ENCODE measurements at places on chromosomes 3 and 15.

- DNase-seq: no peak
These were observed 27.9 kb downstream of the MINDY4B start for GRCh38 chr3:150877303-150877702.

DNA sequence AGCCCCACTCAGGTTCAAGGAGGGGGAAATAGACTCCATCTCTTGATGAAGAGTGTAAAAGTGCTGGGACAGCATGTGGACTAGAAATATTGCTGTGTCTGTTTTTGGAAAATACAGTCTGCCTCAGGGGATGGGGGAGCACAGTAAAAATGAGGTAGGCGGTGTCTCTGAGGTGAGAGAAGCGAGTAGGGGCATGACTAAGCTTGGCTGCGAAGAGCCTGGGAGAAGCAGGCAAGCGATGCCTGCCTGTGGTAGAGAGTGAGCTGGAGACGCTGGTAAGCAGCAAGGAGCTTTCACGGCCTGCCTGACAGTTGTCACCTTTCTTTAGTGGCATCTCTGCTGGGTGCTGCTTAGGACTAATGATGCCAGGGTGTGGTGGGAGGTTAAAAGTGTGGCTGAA is 49.0 kb upstream of the DCLK3 start:
- no peak for DNase-seq

DNA sequence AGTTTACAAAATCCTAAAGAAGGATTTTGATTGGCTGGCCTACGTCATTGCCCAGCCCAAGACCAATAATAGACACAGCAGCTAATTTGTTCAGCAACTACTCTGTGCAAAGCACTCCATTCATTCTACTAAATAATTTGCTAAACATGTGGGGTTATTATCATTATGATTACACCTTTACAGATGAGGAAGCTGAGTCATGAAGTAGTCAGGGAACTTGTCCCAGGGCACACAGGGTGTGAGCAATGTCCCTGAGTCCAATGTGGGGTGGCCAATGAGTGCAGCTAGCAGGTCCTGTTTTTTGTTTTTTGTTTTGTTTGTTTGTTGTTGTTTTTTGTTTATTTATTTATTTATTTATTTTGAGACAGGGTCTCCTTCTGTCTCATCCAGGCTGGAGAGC is 183.6 kb downstream of the ABHD5 start:
- no peak for DNase-seq

GRCh38 chr3:100710261-100710968 is 1.1 kb downstream of the TFG start:
- peak; percentile 79 for DNase-seq

- no peak for DNase-seq
These were observed 710.6 kb downstream of the EDEM1 start for GRCh38 chr3:5898106-5898505.

DNA sequence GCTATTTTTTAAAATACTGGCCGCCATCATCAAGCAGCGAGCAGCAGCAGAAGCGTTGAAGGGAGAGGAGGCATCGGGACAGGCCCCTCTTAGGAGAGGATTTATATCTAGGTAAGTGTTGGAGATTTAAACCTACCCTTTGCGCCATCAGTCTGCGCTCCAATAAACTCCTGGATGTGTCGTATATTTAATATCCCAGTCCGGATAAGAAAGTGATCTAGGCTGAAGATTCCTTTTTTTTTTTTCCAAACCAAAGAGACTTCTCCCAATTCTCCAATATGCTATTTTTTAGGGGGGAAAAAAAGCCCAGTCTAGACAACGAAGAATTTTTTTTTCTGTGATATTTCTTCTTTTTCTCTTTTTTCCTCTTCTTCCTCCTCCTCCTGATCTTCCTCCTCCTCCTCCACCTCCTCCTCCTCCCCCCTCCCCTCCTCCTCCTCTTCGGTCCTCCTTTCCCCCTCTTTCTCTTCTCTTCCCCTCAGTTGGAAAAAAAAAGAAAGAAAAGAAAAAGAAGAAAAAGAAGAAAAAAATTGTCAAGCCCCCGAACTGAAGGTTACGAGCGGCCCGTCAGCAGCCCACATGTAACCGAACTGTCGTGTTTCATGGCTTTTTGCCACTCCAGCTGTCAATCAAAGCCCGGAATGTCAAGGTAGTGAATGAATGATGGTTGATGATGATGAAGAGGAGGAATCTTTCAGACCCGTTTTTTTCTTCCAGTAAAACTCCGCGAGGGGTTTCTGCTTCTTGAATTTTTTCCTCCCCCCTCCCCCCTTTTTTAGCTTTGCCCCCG is 835 bp downstream of the MEIS2 start:
- DNase-seq: no peak

DNA sequence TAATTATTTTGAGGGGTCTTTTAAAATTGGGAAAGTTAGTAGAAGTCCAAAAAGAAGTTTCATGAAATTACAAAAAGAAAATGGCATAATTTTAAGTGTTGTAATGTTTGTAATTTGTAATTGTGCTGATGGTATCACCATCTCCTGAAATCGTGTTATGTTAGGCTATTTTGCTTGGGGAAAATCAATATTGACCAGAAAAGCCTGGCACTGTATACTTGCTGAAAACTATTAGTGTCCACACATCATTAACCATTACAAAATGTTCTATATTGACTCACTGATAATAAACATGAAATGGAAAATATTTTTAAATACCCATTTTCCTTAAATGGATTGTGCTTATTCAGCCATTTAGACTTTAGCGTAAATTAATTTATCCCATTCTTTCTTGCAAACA is 40.3 kb upstream of the ZBED2 start:
- DNase-seq: no peak

DNA sequence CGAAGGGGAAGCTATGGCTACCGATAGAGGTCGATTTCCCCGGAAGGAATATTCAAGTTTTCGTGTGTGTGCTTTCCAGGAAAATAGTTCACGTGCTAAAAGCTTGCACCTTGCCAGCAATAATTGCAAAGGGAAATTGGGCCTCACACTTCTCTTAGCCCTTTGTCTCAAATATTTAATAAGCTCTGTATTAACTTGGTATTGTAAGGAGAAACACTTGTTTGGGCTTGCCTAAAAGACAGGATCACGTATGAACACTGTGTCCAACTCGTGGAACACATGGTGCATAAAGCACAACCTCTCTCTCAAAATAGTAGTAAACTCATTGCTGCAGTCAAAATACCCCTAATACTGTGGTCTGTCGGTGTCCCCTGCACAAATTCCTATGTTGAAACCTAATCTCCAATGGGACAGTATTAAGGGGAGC is 352 bp upstream of the TMF1 start:
- no peak for DNase-seq

DNA sequence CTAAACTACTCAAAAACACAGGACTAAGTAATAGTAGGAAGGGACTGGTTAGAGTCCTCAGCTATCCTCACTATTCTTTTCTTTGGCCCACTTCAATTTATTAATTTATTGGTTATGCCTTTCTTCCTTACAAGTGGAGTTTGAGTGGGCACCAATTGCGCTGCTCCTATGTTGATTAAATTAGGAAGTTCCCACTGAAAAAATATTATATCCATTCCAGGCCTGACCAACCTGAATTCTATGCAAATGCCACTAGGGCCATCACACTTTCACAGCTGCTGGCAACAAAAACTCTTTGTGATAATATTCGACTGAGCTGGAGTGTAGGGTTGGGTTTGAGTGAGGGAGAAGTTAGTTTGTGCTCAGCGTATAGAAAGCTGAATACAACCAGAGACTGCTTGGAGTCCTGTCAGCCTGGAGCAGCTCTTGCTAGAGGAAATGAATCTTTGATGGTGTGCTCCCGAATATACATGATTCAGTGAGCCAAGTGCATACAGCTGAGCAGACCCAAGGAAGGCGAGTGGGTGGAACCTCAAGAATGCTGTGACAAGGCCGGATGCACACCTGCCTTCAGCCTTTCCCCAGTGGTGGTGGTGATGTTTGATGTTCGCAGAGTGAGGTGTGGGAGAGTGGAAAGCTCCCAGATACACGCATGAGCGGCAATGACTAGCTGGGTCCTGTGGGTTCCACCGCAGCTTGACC is 1.5 kb downstream of the ARHGEF3 start:
- peak; percentile 84 for DNase-seq

DNA sequence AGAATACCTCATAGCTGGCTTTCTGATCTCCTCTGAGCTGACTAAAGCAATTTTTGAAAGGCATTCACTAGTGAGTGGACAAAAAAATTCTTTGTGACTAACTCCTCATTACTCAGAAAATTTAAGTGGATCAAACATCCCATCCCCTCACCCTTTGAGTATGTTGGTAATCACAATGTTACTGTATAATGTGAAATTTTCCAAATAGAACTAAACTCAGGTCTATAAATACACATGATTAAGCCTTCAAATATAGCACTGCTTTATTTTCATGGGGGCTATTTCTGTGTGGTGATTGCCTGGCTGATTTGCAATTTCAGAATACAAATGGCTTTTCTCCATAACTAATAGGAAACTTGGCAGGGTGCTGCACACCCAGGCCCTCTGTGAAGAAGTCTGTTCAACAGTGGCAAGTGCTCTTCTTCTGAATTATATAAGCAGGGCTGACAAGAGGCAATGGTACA is 45.9 kb upstream of the ACTC1 start:
- DNase-seq: no peak

DNA sequence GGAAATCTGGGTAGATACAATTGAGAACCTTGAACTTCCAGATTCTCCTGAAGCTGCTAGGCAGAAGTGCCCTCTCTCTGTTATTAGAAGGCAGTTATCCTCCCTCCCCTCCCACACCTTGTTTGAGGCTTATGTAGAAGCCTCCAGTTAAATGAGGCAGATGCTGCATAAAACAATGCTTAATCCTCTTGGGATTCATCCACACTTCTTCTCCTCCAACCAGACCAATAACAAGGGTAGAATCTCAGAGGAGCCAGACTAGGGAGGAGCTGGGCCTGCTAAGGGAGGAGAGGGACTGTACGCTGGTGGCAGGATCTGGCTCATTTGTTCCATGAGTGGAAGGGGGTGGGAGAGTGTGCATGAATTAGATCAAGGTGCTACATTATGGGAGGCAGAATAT is 88.3 kb upstream of the PRR23C start:
- DNase-seq: no peak

DNA sequence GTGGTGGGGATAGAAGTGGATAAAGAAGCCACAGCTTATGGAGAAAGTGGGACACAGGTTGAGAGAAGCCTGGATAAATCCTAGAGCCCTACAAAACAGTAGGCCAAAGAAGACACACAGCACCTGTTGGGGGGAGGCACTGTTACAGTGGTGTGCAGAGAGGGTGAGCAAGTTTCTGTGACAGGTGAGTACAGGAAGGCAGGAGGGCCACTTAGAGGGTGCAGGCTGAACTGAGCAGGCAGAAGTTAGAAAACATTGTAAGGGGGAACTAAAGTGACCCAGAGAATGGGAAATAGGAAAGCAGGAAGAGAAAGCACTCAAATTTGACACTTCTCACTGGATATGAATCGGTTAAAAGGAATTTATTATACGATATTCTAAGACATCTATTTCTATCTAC is 146.1 kb upstream of the TMCO5A start:
- no peak for DNase-seq

GRCh38 chr3:120678984-120679383 is 3.1 kb downstream of the HGD start:
- DNase-seq: no peak

DNA sequence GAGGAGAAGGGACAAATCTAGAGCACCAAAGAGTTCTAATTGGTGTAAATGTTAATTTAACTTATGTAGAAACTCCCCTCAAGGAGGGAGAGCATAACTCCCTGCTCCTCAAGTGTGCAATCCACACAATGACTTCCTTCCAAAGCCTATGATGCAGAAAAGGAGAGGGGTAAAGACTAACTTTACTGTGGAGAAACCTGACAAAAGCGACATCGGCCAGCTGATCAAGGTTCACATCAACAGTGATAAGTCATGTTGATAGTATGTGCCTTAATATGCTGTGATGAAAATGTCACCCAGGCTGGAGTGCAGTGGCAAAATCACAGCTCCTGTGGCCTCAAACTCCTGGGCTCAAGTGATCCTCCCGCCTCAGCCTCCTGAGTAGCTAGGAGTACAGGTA is 76.5 kb downstream of the TFDP2 start:
- DNase-seq: no peak

- no peak for DNase-seq
These were observed 61.4 kb upstream of the GOLGA8B start for GRCh38 chr15:34644851-34645250.

GRCh38 chr15:27481768-27482167 is 510.8 kb downstream of the GABRG3 start:
- no peak for DNase-seq

DNA sequence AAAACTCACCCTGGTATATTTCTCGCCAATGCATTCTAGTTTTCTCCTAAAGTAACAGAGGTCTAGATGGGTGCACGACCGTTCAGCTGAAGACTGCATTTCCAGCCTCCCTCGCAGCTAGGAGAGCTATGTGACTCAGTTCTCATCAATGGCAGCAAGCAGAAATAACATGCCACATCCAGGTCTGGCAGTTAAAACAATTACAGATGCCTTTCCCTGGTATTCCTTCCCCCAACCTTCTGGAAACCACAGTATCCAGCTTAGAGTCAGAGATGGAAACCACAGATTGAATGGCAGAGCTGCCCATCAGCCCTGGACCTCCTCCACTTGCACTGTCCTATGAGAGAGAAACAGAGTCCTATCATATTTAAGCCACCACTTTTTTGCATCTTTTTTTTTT is 4.8 kb downstream of the HAPLN3 start:
- DNase-seq: no peak

DNA sequence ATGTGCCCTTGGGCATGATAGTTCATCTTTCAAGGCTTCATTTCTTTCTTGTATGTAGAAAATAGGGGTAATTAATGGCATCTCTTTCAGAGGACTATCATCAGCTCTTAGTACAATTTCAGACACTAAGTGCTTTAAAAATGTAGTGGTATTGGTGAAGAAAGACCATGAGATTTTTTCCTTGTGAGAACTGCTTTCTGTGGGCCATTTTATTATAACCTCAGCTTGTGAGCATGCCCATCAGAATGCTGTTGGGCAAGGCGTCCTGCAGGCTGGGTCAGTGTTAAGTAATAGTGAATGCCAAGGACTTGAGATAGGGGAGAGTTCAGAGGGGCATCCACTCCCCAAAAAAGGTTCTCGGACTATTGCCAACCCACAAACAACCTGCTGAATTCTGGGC is 187.9 kb downstream of the GHSR start:
- no peak for DNase-seq

DNA sequence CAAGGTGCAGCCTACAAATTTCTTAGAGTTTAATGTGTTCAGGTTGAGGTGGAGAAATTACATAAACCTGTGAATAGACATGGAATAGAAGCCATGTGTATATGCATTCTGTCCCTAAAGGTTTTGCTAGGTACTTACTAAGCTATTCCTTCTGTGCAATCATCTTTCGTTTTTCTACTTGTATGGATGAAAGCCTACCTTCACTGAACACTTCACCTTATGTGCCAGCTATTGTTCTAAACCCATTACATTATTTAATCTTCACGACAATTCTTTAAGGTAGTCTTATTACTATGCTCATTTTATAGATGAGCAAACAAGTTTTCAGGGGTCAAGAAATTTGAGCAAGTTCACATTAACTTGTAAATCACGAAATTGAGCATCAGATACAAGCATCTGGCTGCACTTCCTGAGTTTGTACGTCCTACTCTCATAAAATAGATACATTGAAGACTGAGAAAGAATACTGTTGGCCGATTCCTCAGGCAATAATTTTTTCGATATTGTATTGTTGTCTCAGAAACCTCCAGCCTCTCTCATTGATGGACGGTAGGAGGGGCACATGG is 635 bp upstream of the RCN2 start:
- DNase-seq: no peak
